ENCODE measurements at places on chromosomes 7 and 10. TPM values are rescaled to one million over a fixed set of nuclear protein-coding genes. Genes with fewer than 3 reads are reported as not detected.

DNA sequence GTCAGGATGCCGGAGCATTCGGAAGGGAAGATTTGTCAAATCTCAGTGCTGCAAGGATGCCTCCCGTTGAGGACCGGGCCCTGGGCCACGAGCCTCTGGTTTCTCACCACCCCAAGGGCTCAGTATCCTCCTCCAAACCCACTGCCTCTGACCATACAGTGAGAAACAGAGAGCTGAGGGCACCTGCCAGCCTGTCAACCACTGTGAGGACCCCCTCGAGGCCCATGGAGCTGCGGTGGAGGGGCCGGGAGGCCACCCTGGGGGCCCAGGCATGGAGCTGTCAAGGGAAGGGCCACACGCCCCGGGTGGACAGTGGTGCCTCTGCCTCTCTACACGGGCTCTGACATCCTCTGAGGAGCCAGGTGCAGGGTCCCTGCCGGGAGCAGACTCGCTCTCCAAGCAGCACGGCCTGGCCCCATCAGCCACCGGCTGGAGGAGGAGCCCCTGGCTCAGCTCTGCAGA lies 248.0 kb upstream of the TCERG1L start:
- DNase-seq = no peak

DNA sequence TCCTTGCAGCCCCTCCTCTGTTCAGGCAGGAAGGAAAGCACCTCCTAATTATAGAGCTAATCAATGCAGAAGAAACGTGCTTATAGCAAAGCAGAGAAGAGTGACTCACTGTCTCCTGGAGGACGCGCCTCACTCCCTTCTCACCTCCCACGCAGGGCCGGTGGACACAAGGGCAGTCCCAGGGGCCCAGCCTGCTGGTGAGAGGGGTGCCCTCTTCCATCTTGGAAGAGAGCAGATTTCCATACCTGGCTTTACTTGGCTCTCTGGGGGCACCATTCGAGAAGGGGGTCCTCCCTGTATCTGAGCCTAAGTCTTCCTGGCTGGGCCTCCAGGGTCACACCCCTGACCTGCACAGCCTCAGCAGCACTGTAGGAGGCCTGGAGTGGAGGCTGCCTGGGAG lies 55.8 kb downstream of the RASGEF1A start:
- no peak for DNase-seq

DNA sequence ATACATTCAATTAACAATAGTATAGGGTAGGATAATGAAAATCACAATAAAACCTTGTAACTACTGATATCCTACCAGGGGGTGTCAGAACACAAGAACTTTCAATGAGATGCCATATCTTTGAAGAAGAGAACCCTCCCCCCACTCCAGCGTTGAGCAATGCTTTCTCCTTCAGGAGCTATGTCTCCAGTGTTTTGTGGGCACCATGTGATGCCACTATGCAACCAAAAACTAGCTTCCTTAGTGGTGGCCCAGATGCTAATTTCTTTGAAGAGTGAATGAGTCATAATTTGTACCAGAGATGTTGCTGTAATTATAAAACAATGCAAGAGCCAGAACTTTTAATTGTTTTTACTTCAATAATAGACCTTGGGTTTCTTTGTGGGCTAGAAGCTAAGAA lies 76.0 kb upstream of the ADO start:
- no peak for DNase-seq

GRCh38 chr7:148719753-148720152 lies 21.1 kb downstream of the CUL1 start:
- no peak for DNase-seq

GRCh38 chr7:48217266-48217665 lies 46.0 kb downstream of the ABCA13 start:
- DNase-seq = no peak

GRCh38 chr10:14456870-14457266 lies 126.1 kb upstream of the FRMD4A start:
- no peak for DNase-seq

- DNase-seq = no peak
Measured at GRCh38 chr10:132345345-132345744, 13.4 kb downstream of the LRRC27 start.

The NOS3 gene
- 7.3 TPM for polyA plus RNA-seq

- DNase-seq = no peak
Measured at GRCh38 chr7:12322284-12322902, 81.3 kb downstream of the VWDE start.

The FAM25A gene
- not detected for polyA plus RNA-seq

Data from left renal pelvis (tissue), 4 donors.